Bone marrow (tissue), 2 donors: ENCODE measurements at places on chromosomes 16 and 17.

GRCh38 chr16:75111961-75112733, 4.4 kb downstream of the LDHD start:
- DNase-seq = no peak

DNA sequence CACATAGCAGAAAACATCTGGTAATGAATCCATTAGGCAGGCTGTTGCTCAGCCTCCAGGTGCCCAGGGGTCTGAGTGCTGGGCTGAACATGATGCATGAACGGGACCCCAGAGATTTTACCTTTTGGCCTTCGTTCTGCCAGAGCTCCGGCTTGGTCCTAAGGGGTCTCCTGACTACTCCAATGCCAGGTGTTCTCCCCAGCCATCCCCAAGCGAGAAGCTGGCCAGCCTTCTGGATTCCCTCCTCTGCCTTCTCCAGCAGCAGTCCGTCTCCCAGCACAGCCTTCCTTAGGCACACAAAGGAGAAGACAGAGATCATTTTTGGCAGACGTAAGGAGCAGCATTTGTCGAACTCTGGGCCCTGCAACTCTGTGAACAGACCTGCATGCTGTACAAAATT, 109.4 kb downstream of the RBFOX1 start:
- no peak for DNase-seq

GRCh38 chr17:29010586-29010985, 4.8 kb upstream of the SEZ6 start:
- no peak for DNase-seq

GRCh38 chr17:68429881-68430280, 27.4 kb downstream of the WIPI1 start:
- DNase-seq = no peak

DNA sequence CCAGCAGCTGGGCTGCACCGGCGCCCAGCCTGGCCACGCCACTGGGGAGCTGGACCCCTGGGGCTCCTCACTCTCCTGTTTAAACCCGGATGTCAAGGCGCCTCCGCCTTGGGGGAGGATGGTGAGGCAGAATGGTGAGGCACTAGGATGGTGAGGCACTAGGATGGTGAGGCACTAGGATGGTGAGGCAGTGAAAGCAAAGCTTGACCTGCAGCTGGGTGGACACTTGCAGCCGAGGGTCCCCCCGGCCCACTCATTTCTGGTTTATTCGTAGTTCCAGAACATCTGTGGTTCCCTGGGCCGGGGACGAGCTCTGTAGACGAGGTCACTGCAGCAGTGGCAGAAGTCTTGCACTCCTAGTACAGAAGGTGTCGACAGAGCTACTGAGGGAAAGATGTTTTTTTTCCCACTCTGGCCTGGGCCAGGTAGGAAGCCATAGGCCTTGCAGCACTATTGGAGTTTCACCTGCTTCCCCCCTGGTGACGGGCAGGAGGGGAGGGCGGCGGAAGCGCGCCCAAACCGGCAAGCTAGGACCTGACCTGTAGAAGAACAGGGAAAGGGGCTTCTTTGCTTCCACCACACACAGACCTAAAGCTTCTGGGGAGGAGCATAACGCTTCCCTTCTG, 1.1 kb upstream of the HNF1B start:
- no peak for DNase-seq

DNA sequence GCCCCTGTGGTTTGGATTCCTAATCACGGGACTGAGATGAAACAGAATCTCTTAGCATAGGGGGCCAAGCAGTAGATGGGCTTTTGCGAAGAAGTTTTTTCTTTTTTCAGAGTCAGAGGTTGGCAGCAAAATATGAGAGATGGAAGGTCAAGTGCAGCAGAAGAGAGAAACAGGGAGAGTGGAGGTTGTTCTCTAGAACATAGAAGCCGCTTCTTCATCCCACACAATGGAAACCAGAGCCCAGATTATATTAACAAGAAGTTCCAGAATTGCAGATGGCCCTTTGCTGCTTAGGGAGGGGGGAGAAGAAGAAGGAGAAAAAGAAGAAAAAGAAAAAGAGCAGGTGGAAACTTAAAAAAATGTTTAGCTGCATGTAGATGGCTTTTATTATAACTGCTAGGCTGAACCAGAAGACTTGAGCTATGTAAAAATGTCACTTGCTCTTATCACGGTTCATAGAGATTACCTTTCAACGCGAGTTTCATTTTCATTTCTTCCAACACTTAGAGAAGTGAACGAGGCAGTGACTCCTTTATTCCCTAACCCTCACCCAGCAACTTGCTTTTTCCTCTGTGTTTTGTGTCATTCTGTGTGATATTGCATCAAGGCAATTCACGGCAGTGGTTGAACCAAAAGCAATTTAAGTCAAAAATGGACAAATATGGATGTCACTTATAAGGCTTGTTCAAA, 737.5 kb downstream of the WWOX start:
- no peak for DNase-seq

DNA sequence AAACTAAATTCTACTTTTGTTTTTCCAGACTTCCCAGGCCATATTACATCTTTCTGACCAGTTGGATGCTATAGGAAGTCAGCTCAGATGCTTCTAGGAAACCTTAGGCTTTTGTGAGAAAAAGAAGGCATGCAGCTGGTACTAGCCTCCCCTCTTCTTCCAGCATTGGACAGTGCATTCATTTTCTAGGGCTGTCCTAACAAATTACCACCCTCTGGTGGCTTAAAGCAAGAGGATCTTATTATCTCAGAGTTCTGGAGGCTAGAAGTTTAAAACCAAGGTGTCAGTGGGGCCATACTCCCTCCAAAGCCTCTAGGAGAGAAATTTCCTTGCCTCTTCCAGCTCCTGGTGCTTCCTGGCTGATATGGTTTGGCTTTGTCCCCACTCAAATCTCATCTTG, 467.8 kb downstream of the SLC39A11 start:
- DNase-seq = no peak

DNA sequence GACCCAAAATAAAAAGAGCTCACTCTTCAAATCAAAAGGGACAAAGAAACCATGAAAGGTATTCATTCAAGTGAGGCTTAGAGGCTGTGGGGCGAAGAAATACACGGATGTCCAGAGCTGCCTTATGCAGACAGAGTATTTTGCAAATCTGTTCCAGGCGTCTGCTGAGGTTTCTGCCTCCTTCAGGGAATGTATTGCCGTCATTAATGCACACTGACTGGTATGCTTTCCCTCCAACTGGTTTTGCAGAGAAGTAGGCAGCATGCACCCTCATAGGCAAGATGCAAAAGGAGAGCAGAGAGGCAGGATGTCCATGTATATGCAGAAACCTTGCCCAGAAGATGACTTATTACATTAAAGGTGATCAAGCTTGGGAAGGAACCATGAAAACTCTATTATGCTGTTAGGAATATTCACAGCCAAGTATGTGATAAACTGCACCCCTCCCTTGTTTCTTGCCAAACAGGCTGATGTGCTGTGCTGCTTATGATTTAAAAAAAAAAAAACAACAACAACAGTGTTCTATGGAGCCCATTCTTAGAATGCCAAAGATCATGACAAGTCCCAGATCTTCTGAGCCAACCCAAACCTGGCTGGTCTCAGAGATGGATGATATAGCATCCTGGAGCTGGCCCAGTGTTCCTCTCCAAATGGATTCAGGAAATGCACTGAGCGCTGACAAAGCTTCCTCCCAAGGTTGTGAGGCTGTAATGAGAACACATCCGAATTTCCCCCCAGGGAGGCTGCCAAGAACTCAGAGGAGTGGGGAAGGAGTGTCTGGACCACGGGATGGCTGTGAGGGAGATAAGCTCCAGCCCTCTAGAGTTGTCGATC, 77.6 kb upstream of the HLF start:
- no peak for DNase-seq

GRCh38 chr17:46035112-46035818, 36.2 kb downstream of the STH start:
- no peak for DNase-seq

GRCh38 chr17:78890498-78890897, 12.5 kb downstream of the CEP295NL start:
- peak; percentile 74 for DNase-seq

DNA sequence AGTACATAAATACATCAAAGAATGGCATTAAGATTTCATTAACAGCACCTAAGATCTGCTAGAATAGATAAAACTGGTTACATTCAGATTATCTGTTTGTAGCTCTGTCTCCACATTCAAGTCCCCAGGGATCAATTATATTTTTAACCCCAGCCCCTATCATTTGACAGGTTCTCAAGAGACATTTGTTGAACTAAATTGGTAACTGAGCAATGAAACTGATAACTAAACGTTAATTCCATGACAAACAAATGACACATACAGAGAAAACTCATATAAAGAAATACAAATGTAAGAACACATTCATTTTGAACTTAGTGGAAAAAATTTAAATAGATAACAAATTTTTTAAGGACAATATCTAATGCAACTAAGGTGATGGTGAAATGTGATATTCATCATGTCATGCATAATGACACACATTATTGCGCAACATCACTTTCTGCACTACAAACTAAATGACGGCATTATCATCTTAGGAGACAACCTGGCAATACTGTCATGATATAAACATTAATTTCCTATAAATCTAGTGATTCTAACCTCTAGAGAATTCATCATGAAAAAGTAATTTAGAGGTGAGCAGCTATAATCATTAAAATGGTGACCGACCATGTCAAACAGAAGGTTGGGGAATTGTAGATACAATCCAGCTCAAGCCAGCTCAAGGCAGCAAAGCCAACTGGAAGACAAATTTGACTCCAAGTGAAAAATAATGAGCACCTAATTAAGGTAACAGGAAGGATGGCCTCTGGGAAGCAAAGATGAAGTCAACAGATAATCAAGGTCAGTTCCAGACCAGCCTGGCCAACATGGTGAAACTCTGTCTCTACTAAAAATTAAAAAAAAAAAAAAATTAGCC, 9.5 kb downstream of the ARHGAP17 start:
- DNase-seq = no peak

DNA sequence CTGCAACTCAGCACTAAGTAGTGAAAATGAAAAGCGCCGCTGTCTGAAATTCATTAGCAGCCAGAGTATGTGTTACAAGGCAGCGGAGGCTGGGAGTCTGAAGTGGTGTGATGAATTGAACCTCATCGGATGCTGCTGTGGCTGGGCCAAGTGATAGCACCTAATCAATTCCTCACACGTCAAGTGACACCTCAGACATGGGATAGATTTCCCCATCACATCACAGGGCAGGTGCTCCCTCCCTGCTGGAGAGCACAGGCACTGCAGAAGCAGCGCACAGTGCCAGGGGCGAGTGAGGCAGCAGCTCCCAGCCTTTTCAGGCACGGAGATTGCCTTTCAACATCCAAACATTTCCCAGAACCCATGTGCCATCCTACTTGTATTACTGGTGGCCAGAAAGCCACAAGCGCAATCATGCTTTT, 32.2 kb downstream of the DRC3 start:
- no peak for DNase-seq

GRCh38 chr17:70752966-70753467, 583.7 kb downstream of the KCNJ2 start:
- no peak for DNase-seq

- DNase-seq = no peak
Measured at GRCh38 chr16:57145046-57146021, 40.5 kb downstream of the PSME3IP1 start.

GRCh38 chr16:5027575-5028235, 6.0 kb downstream of the NAGPA start:
- DNase-seq = no peak

DNA sequence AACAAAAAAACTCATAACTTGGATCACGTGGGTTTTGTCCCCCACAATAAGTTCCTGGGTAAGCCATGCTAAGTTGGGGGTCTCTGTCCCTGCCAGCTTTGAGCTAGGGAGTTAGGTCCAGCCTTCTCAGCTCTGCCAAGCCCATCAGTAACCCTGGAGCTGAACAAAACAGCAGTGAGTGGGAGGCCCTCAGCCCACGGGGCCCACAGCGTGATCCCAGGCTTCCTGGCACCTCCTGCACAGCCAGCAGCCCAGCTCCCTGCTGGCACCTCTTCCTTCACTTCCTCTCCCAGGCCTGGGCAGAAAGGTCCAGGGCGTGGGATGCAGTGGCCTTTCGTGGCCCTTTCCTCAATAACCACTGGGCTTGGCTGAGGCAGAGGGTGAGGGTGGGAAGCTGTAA, 35.5 kb upstream of the CDC42EP4 start:
- no peak for DNase-seq

- no peak for DNase-seq
Measured at GRCh38 chr16:50659806-50660205, 21.3 kb downstream of the SNX20 start.

- DNase-seq = no peak
Measured at GRCh38 chr16:3669082-3669481, 14.6 kb downstream of the DNASE1 start.

- no peak for DNase-seq
Measured at GRCh38 chr16:65658349-65658748, 536.5 kb upstream of the CDH11 start.

DNA sequence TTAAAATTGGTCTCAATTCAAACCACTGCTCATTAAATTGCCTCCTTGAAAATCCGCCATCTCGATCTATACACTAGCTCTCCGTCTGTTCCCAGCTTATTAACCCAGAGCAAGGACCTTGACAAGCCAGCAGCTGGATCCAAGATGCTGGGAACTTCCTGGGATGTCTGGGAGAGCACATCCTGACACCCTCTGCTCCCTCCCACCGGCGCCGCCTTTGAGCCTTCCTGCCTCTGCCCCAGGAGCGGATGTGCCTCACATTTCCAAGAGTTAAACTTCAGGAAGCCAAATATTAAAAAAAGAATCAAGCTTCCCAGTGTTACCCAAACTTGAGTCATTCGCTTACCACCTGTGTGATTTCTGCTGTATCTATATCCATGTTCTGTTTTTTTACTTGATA, 107.9 kb downstream of the HAPSTR1 start:
- no peak for DNase-seq

- DNase-seq = no peak
Measured at GRCh38 chr17:21711182-21711581, 18.9 kb downstream of the KCNJ18 start.

DNA sequence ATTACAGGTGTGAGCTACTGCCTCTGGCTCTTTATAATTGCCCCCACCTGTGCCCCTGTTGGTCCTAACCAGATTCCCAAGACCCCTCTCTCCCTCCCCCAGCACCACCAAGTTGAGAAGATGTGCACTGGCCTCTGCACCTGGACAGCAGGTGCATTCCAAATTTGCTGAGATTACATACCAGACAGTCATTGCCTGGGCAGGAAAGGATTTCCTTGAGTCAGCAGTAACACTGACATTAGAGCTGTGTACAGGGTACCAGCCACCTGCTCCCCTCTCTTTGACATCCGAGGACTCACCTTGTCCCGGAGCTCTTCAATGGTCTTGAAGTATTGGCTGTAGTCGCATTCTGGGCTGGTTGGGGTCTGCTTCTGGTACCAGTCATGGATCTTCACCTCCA, 659 bp downstream of the KRT15 start:
- no peak for DNase-seq

- no peak for DNase-seq
Measured at GRCh38 chr17:34384822-34385605, 22.0 kb upstream of the CCL1 start.

DNA sequence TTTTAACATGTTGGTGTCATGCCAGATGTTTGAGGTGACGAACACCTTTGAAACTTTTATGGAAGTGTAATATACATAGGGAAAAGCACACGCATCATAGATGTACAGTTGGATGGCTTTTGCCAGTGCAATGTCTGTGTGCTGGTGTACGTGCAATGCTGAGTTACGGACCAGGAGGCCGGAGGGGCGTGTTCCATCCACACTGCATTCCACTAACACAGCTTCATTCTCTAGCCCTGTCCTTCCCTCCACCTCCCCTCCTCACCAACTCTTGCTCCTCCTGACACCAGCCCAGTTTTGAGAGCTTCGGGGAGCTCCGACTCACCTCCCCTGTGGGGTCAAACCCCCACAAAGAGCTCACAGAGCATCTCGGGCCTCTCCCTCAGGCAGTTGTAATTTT, 358.8 kb downstream of the C16orf95 start:
- DNase-seq = no peak

- DNase-seq = no peak
Measured at GRCh38 chr16:58850019-58850677, 116.0 kb upstream of the GOT2 start.
